Muscle of back (tissue), 13 donors: ENCODE measurements at places on chromosomes 2 and 18.
A peak's percentile ranks its signal among the peaks of the same experiment; 100 is the strongest.

- DNase-seq: no peak
Observed at GRCh38 chr2:63001576-63001975, 49.1 kb upstream of the OTX1 start.

- no peak for DNase-seq
Observed at GRCh38 chr2:73992036-73992435, 7.3 kb downstream of the TET3 start.

DNA sequence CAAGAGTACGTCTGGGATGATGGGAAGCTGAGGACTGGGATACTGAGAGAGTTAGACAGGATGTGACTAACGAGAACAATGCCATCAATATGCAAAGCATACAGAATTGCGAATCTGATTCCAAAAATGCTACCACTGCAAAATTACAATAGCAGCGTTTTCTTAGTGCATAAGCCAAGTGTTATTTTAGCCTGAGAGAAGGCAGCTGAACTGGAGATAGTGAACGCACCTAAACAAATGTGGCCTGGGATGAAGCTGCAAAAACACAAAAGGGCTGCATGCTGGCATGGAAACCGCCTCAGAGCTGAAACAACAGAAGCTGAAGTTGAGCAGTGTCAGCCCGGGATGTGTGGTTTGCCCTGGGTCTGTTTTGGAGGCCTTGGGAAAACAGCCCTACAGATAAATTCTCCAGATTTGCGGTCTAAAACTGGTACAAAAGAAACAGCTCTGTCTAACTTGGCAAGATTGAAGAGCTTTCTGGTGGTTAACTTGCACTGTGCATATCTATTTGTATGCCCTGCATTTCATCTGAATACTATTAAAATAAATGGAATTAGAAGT, 45.5 kb downstream of the LYPD6 start:
- no peak for DNase-seq

DNA sequence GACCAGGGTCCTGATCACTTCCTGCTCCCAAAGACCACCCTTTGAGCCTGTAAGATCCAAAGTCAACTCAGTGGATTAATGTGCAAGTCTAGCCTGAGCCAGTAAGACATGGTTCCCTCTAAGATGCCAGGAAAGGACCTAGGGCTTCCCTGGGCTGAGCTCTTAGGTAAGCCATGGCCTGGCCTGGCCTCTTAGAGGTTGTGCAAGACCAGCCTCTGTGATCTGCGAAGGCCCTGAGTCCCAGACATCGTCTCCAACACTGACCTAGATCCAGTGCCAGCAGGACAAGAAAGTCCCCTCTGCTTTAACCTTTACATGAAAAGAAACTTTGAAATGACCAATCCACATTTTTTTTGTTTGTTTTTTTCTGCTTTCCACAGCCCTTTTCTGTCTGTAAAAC, 73.6 kb upstream of the CYP1B1 start:
- no peak for DNase-seq

DNA sequence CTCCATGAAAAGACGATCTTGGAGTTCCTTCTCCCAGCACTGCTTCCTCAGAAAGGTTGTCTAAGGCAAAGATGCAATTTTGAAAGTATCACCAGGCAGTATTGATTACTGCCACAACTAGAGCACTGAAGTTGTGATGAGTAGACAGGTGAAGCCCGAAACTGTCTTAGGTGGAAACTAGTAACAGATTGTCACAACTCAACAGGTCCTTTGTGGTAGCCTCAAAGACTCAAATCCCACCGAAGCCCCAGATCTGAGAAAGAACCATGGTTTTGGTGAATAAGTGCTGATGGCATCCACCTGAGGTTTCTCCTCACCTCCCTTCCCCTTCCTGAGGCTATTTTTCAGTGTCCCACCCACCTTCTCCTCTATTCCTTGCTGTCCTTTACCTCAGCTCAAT, 248.0 kb downstream of the DSEL start:
- DNase-seq: no peak

GRCh38 chr2:176162911-176163671, 6.0 kb downstream of the HOXD3 start:
- no peak for DNase-seq

DNA sequence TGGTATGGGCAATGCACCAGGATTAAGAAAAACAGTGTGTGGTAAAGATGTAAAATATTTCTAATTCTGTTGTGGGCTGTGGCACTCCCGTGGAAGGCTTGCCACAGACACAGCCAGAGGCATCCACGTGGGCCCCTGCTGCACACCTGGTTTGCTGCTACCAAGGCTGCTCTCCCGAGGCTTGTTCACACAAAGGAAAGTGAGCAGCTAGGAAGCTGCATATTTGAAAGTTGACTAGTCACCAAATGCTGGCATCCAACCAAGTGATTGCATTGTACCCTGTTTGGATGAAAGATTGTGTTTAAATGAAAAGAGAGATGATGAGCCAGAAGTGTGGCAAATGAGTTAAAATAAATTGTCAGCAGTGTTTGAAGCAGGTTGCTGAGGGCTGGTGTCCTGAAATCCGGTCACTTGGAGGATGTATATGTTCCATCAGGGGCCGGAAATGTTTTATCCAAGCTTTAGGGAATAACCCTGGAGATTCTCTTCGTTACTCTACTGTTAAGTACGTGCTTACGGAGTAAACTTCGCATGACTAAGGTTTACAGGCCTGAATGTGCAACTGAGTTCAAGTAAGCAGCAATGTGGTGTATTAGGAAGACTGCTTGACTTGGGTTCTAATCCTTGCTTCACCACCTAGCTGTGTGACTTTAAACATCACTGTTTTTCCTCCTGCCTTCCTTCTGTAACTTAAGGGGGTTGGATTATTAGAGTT, 86.1 kb downstream of the MSH2 start:
- peak; percentile 60 for DNase-seq

GRCh38 chr18:50092245-50092805, 102.6 kb downstream of the MYO5B start:
- no peak for DNase-seq

DNA sequence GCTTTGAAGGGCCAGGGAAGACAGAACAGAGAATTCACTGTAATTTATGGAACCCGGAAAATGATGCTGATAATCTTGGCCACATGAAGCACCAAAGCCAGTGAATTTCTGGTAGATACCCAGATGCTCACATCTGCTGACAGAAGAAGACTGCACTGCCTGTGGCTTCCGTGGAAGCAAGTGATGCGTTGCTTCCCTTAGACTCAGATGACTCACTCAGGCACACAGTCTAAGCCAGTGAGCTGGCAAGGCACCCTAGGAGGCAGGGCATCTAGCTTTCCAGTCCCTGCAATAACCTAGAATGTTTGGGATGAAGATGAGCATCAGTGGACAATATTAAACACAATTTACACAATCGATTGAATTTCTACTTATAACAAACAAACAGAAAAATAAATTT, 284.7 kb downstream of the CMPK2 start:
- DNase-seq: no peak

DNA sequence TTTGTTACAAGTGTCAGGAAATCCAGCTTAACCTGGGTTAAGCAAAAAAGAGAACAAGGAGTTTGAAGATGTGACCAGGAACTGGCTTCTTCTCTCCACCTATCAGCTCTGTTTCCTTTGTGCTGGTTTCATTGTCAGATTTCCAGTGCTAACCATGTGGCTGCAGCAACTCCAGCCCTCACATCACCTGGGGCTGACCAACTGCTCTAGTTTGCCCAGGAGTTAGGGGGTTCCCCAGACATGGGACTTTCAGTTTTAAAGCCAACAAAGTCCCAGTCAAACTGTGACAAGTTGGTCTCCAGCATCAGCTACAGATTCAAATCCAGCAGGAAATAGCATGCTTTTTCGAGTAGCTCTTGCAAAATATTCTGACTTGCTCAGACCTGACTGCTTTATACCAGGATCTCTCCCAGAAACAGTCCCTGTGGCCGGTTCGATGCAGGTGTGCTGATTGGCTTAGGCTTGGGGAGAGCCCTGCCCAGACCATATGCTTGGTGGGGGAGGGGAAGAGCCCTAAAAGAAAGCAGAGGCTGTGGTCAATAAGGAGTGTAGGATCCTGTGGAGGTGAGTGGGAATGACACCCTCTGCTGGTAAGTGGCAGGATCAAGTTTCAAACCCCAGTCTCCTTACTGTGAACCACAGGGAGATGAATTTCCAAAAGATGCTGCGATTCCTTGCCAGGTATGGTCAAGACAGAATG, 49.5 kb downstream of the KCNE4 start:
- DNase-seq: no peak

DNA sequence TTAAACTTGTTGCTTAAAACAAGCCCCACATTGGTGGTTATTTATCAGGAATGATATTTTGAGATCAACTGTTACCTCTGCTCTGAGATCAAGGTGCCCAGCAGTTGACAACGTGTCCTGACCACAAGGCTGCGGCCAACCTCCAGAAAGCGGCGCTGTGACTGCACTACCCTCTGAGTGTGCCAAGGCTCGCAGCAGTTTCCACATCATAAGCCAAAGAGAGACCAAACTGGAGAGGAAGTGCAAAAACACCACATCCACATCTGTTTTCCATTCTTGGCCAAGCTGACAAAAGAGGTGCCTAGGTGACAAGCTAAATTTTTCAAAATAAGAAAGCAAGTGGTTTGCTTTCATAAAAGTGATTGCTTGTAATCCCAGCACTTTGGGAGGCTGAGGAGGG, 410.8 kb upstream of the POU3F3 start:
- no peak for DNase-seq

GRCh38 chr2:221112744-221113143, 459.4 kb downstream of the EPHA4 start:
- DNase-seq: no peak

GRCh38 chr2:12107939-12108338, 361.5 kb downstream of the LPIN1 start:
- no peak for DNase-seq
